ENCODE measurements at places on chromosomes 6 and 20.

GRCh38 chr20:51985013-51985415, 182.7 kb upstream of the SALL4 start:
- peak; percentile 77 for DNase-seq

- peak; percentile 53 for DNase-seq
Measured at GRCh38 chr6:75524322-75524972, 30.8 kb upstream of the FILIP1 start.

GRCh38 chr6:3405182-3405518, 51.7 kb downstream of the SLC22A23 start:
- DNase-seq, result no peak

GRCh38 chr20:53599910-53600632, 6.4 kb upstream of the ZNF217 start:
- no peak for DNase-seq

GRCh38 chr20:44780226-44780625, 30.1 kb downstream of the RIMS4 start:
- peak; percentile 39 for DNase-seq

GRCh38 chr6:36095497-36096391, 34.6 kb upstream of the MAPK13 start:
- no peak for DNase-seq

All from right lung (tissue), 10 donors.